ENCODE measurements at places on chromosomes 7 and 10. TPM values are rescaled to one million over a fixed set of nuclear protein-coding genes. Genes with fewer than 3 reads are reported as not detected.

The NYAP1 gene
- total RNA-seq = 2.6 TPM

The LEP gene
- total RNA-seq = not detected

The KCNMA1 gene
- 1.4 TPM for total RNA-seq

The CCSER2 gene
- 18.8 TPM for total RNA-seq

The SNCG gene
- total RNA-seq = 45.8 TPM

The LBX1 gene
- not detected for total RNA-seq

The WNT2 gene
- total RNA-seq = not detected
